ENCODE measurements at places on chromosomes 5 and 9. TPM values are rescaled to one million over a fixed set of nuclear protein-coding genes. Genes with fewer than 3 reads are reported as not detected.

Gene COL5A1
- total RNA-seq, result 15.2 TPM

DNA sequence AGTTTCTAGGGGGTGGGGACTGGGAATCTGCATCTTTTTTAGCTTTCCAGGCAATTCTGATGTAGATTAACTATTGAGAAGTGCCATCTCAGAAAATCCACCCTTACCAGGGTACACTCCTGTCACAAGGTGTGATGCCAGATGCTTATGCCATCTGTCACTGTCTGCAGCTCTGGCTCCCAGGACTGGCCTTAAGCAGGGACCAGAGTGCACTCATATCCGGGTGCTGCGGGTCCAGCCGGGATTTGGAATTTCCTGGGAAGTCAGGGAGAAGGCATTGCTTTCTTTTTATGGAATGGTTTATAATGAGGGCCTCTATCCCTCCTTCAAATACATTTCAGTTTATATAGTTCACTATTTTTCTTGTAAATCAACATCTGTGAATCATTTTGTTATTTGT lies 92.6 kb downstream of the TMEM174 start:
- H3K36me3 ChIP-seq, result no peaks in the 10 kb centered on the region
- H3K27me3 ChIP-seq, result no peaks in the 10 kb centered on the region
- no peaks in the 10 kb centered on the region for H3K4me1 ChIP-seq
- no peak for DNase-seq
- H3K27ac ChIP-seq, result no peak overlapping the region

DNA sequence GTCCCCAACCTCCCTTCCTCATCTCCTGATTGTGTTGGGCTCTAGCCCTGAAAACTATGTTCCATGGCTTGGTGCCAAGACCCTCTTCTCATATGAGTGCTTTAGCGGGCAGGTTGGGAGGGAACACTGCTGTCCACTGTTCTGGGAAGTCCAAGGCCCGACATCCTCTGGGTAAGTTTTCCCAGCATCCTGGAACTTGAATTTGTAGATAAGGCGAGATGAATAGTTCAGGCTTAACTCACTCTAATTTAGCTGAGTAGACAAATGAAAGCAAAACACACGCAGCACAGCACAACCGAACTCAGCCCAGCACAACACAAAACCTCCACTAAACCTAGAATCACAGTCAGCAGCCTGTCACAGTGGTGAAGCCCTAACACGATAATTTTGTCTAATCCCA lies 95.3 kb upstream of the SLC28A3 start:
- no peaks in the 10 kb centered on the region for H3K4me1 ChIP-seq
- no peaks in the 10 kb centered on the region for H3K27me3 ChIP-seq
- H3K4me3 ChIP-seq, result no peak overlapping the region
- no peaks in the 10 kb centered on the region for H3K36me3 ChIP-seq
- DNase-seq, result no peak

DNA sequence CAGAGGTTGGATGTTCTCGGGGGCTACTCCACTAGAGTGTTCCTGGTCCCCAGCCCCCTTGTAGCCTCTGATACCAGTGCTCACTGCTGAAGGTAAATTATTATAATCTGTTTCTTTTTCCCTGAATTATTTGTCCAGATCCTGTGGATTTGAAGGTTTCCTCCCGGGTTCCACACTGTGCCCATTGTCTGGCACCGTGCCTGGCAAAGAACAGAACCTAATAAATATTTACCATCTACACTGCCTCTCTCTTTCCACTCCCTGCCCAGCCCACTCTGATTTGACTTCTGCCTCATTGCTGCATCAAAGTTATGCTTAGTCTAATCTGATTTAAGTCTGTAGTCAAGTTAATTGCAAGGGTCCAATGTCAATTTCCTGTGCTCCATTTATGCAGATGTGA lies 322.9 kb downstream of the NTRK2 start:
- H3K4me3 ChIP-seq, result no peak overlapping the region
- H3K27ac ChIP-seq, result no peak overlapping the region
- H3K4me1 ChIP-seq, result no peaks in the 10 kb centered on the region
- DNase-seq, result no peak
- no peaks in the 10 kb centered on the region for H3K36me3 ChIP-seq
- H3K27me3 ChIP-seq, result peaks cover 27% of the 10 kb centered on the region

GRCh38 chr5:98656125-98656795 lies 117.2 kb upstream of the RGMB start:
- no peaks in the 10 kb centered on the region for H3K27me3 ChIP-seq
- no peak overlapping the region for H3K27ac ChIP-seq
- H3K4me3 ChIP-seq, result no peak overlapping the region
- no peak for DNase-seq
- no peaks in the 10 kb centered on the region for H3K4me1 ChIP-seq
- no peaks in the 10 kb centered on the region for H3K36me3 ChIP-seq

GRCh38 chr5:131389096-131389868 lies 125.4 kb downstream of the CDC42SE2 start:
- no peak overlapping the region for H3K27ac ChIP-seq
- peaks cover 8% of the 10 kb centered on the region for H3K4me1 ChIP-seq
- H3K27me3 ChIP-seq, result no peaks in the 10 kb centered on the region

DNA sequence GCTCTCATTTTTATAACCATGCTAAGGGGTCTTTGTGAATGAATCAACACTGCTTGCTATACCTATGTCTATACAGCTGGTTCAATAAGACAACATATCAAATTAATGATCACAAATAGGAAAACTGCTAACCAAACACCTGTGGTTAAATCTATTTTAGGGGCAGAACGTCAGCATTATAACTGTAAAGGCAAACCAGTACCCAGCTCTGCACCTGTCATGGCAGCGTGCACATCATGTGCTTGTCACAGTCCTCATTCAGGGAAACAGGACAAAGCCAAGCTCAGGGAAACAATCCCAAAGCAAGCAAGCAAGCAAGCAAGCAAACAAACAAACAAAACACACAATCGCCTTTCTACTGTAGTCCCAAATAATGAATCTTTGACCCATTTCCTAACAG lies 277.7 kb upstream of the DAP start:
- H3K27ac ChIP-seq, result no peak overlapping the region
- DNase-seq, result no peak
- no peak overlapping the region for H3K4me3 ChIP-seq
- H3K27me3 ChIP-seq, result no peaks in the 10 kb centered on the region

Gene SELENOP
- 5.3 TPM for total RNA-seq

Gene CNTFR
- total RNA-seq, result not detected

DNA sequence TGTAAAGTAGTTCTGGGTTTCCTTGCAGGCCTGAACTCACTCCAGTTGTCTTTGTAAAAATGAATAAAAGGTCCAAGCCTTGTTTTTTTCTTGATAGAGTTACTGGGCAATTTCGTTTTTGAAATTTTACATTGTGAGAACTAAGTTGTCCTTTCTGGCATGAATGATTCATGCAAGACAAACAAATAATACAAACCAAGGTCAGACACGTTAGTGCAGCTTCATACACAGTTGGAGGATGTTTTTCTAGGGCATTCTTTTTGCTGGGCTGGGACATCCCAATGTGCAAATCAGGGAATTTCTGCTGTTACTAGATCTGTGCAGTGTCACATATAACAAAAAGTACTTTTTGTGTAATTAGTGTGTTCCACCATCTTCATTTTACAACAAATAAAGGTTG lies 96.0 kb downstream of the MEGF10 start:
- no peak for DNase-seq
- H3K4me3 ChIP-seq, result no peak overlapping the region
- H3K27me3 ChIP-seq, result no peaks in the 10 kb centered on the region

Gene ATP10B
- total RNA-seq, result not detected

Gene CCDC69
- total RNA-seq, result 0.50 TPM

Gene CRHBP
- not detected for total RNA-seq

Gene PPP3R2
- not detected for total RNA-seq

Gene CRB2
- total RNA-seq, result not detected

Gene NUTM2F
- total RNA-seq, result 0.15 TPM

- no peak overlapping the region for H3K27ac ChIP-seq
- peaks cover 7% of the 10 kb centered on the region for H3K4me1 ChIP-seq
These were observed 40.5 kb upstream of the PJA2 start for GRCh38 chr5:109450129-109450877.

DNA sequence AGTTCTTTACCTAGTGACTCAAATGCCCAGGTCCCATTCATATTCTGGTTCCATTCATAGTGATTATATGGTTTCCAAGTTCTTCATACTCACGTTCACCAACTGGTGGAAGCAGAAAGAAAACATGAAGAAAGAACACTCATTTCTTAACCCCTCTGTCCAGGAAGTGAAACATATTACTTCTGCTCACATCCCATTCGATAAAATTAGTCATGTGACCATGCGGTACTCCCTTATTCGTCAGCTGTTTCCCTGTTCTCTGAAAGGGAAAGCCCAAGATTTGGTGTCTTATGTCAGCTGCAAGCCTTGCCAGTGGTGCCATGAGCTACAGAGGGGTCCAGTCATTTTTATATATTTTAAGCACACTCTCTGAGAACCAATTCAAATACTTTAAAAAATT lies 387.0 kb upstream of the DMAC1 start:
- no peak overlapping the region for H3K27ac ChIP-seq
- H3K4me1 ChIP-seq, result no peaks in the 10 kb centered on the region
- H3K27me3 ChIP-seq, result no peaks in the 10 kb centered on the region

Gene LCN15
- total RNA-seq, result not detected

DNA sequence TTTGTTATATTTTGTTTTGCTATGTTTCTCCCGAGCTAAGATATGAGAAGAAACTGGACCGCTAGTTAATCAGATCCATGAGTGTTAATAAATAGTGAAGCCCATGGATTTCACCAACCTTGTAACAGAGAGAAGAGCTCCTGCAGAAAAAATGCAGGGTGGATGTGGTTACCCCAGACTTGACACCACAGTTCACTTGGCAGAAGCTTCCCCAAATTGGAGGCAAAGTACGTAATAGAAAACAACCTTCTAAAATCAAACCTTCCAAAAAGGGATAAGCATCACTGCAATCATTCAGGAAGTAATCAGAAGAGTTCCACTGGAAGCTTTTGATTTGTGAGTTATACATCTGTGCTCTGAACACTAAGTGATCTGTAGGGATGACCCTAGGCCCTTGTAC lies 267.5 kb downstream of the ACTL7B start:
- no peaks in the 10 kb centered on the region for H3K36me3 ChIP-seq
- DNase-seq, result no peak

Gene KIF4B
- 0.13 TPM for total RNA-seq

Gene ROR2
- total RNA-seq, result not detected

All from PC-9 (cell line).